ENCODE measurements at places on chromosomes 7 and 10.
A peak's percentile ranks its signal among the peaks of the same experiment; 100 is the strongest.

GRCh38 chr7:85292908-85293576, 106.2 kb upstream of the SEMA3D start:
- DNase-seq: no peak

- no peak for DNase-seq
Observed at GRCh38 chr10:124703778-124704427, 40.3 kb downstream of the FAM53B start.

GRCh38 chr10:133614830-133615580, 11.6 kb downstream of the FRG2B start:
- no peak for DNase-seq

GRCh38 chr7:142196066-142196840, 61.6 kb downstream of the PRSS58 start:
- DNase-seq: no peak

GRCh38 chr10:104734433-104734832, 93.3 kb downstream of the SORCS3 start:
- DNase-seq: no peak

DNA sequence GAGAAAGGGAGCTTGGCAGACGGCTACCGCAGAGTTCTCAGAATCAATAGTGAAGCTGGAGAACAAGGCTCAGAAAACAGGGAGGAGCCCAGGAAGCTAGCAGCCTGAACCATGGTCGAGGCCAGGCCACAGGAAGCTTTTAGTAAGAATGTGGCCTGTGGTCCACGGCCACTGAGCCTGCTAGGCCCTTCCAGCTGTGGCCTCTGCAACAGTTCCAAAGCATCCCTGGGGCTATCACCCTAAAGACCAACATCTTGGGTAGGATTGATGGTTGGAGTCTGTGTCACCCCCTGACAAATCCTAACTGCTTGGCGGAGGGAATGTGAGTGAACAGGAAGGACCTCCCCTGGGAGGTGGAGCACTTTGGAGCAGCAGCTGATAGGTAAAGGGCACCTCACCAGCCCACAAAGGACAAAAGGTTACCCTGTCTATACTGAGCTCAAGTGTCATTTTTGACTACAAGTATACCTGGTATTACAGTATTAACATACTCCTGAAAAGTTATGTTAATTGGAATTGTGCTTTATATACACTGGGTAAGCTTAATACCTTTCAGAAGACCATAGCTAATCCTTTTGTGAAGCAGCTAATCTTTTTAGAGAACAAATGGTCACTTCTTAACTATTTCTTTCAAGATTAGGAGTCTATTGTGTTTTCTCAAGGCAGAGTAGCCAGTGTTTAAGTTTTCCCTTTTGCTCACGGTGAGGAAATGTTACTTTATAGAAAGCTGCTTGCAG, 18.7 kb downstream of the PTPRE start:
- DNase-seq: no peak

- DNase-seq: no peak
Observed at GRCh38 chr10:68221196-68221595, 10.7 kb downstream of the ATOH7 start.

DNA sequence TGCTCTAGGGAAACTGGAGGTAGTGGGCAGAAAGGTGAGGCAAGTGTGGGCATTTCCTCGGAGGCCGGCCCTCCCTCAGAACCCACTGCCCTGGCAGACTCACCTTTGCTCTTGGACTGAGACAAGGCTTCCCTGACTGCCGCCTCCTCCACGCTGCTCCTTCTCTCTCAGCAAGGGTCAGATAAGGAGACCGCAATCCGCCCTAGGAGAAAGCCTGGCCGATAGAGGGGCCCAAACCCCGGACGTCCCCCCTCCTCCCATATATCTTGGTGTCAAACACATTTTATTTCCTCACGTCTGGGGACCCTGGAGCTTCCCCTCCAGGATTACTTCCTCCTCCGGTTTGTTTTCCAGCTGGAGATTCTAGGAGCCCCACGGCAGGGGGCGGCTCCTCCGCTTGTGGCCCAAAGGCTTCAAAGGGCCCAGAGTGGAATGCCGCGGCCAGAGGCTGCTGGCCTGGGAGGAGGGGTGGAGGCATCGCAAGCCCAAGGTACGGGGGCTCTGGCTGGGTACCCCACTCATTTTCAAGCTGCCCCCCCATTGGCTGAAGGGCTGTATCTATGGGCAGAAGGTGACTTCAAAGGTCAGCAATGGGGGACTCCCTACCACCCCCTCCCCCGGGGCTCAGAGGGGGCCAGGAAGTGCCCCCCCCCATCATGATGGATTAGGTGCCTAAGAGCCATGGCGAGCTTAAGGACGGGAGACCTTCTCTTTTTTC, 31.7 kb upstream of the LBX1 start:
- no peak for DNase-seq

DNA sequence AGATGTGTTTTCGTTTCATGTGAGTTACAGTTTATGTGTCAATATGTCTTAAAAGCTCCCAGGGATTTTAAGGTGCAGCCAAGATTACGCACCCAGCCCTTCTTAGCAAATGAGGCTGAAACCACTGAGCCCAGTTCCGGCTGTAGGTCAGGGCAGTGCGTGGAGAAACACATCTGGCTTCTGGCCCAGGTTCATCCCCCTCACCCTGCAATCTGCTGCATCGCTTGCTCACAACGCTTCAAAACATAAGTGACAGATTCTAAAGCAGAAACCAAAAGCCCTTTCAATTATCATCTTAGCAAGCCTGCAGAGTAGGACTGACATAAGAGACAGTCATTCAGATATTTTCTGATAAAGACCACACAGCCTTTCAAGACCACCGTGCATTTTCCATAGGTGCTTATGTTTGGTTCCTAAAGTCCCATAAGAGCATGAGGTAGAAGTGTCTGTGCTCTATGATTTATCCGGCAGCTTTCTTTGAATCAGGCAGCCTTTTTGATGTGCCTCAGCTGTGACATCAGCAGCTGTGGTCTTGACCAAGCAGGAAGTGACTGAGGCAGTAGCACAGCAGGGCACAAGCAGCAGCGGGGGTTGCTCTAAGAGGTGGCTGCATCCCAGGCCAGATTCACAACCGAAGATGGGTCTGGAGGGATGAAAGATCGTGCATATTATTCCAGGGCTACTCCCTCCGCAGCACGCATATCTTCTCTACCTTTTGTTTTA, 72.1 kb upstream of the LYZL2 start:
- DNase-seq: peak; percentile 82

DNA sequence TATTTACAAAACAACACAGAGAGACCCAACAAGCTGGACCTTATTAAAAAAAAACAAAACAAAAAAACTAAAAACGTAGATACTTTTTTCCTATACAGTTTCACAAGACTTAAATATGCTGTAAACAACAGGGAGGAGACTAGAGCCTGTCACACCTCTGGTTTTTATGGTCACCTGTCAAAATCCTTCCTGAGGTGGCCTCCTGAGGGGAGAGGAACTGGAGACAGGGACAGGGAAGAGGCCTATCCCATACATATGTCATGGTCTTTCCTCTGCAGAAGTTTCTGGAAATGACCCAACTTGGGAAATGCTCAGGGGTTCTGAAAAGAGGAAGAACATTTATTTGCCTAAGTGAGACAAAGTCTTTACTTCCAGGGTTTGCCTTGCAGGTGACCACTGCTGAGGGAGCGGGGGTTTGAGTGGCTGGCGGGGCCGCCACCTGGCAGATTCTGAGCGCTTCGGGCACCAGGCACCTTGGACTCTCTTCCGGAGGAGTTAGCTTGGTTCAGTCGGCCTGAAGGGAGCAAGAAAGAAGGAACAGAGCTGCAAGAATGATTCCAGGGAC, 18.3 kb downstream of the CPA1 start:
- DNase-seq: no peak

- DNase-seq: no peak
Observed at GRCh38 chr10:88200312-88201032, 337.0 kb downstream of the PTEN start.

DNA sequence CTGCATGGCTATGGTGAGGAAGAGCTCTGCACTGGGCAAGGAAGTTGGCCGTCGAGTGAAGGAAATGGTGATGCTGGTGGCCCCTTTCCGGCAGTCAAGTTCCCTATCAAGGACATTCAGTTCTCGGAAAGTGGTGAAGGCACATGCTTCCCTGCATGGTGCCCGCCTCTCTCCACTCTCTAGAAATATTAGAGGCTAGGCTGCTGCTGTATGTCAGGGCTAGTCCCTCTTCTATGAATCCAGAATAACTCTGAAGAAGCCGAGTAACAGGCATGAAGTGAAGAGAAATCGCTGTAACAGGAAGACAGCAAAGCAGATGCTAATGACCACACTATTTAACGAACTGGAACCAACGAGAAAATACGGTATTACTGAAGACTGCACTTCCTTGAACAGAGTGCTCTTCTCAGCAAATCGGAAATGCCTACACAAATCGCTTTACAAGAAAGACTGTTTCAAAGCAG, 5.4 kb downstream of the IDI1 start:
- no peak for DNase-seq

GRCh38 chr10:50596456-50596855, 27.3 kb downstream of the SGMS1 start:
- DNase-seq: no peak

GRCh38 chr7:41887416-41887815, 184.5 kb upstream of the INHBA start:
- DNase-seq: no peak

DNA sequence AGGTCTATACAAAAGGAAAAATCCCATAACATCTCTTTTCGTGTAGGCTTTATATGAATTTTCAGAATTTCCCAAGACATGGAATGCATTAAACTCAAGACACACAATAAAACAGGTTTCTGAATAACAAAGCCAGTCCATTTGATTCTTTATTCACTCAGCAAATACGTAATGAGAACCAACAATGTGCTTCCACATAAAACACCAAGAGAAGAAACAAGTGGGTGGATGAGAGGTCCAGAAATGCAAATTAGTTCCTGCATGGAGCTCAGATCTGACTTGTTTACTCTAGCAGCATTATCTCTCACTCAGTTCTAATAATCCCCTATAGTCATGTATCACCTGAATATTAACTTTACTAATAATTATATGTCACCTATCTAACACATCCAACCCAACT, 249.5 kb downstream of the LRRTM3 start:
- no peak for DNase-seq

DNA sequence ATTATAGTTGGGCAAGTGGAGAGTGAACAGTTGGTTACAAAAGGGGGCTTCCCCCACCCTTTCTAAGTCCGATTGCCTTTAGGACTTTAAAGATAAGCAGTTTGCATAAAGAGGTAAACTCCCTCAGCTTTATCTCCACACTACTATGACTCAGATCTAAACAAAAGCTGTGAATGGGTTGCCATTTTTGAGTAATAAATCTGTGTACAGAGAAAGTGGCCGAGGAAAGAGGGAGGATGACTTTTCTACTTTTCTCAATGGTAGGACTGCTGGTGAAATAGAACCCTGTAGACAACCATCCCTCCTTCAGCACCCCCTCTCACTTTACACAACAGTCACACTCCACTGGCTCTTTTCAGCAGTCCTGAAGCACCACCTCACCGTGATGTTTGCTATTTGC, 71.2 kb downstream of the DNMBP start:
- DNase-seq: no peak

DNA sequence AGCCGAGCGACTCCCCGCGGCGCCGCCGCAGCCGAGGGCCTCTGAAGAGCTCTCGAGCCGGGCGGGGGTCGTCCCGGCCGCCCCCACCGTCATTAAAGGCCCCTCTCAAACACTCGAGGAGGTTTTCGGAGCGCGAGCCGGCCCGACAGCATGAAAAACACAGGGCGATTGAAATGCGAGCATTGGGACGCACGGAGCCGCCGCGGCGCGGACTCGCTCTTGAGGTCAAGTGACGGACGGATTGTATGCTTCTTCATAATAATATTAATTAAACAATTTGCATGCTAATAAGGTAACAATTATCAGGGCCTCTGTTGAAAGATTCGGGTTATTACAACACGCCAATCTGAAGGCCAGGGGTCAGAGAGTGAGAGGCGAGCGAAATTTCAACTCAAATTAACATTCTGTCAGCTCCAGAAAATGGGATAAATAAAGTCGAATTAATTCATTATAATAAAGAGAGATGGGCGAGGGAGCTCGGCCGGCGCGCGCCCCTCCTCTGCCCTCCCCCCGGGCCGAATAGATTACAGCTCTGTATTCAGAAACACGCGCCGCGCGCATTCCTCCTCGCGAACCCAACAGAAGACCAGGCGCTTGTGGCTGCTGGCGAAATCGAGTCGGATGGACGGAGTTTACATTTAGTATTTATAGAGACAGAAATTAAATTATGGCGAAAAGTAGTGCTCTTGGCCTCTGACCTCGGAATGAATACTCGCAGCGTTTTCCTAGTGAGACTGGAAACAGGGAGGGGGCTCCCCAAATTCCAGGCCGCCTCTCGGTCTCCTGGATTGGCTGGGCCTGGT, 2.1 kb upstream of the UNCX start:
- DNase-seq: no peak

- no peak for DNase-seq
Observed at GRCh38 chr10:48453451-48454301, 147.2 kb downstream of the MAPK8 start.

- DNase-seq: no peak
Observed at GRCh38 chr7:54992871-54993475, 25.8 kb upstream of the EGFR start.

- no peak for DNase-seq
Observed at GRCh38 chr10:24415455-24416125, 206.7 kb downstream of the KIAA1217 start.

GRCh38 chr7:30694218-30694745, 12.0 kb upstream of the CRHR2 start:
- DNase-seq: no peak

- DNase-seq: no peak
Observed at GRCh38 chr7:102439963-102440795, 6.8 kb downstream of the ORAI2 start.

GRCh38 chr7:65325793-65326432, 47.7 kb upstream of the ZNF92 start:
- no peak for DNase-seq

- no peak for DNase-seq
Observed at GRCh38 chr10:133158437-133158755, 1.6 kb upstream of the KNDC1 start.

DNA sequence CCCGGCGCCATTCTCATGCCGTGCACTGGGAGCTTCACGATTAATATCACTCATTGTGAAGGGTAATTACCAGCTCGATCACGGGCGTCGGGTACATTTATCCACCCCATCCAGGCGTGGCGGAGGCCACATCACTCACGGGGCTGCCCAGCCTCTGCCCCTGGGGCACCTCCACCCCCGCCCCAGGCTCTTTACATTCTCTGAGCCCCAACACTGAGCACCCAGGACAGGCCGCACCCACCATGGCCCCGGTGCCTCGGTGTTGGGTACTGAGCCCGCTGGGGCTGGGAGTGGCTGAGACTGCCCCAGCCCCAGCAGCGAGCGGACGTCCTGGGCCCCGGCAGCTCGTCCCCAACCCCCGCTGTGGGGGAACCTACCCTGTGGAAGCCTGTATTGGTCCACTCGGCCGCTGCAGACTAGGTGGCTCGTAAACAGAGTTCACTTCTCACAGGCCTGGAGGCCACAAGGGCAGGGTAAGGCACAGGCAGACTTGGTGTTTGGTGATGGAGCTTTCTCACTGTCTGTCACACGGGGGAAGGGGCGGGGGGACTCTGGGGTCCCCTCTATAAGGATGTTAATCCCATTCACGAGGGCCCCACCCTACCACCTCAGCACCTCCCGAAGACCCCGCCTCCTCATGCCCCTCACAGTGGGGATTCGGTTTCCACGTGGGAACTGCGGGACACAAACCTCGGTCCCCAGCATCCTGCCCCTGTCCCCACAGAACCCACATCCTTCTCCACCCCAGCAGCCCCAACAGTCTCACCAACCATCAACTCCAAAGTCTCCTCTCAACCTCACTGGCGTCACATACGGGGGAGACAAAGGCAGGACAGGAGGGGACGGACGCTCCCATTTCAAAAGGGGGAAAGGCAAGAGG, 184.1 kb downstream of the ELFN1 start:
- no peak for DNase-seq
